ENCODE measurements at places on chromosomes 11 and 22.
A peak's percentile ranks its signal among the peaks of the same experiment; 100 is the strongest.

- no peak for DNase-seq
These were observed 116.2 kb upstream of the NTM start for GRCh38 chr11:131254254-131254653.

- DNase-seq: no peak
These were observed 359.8 kb downstream of the LRRC4C start for GRCh38 chr11:41099654-41100053.

DNA sequence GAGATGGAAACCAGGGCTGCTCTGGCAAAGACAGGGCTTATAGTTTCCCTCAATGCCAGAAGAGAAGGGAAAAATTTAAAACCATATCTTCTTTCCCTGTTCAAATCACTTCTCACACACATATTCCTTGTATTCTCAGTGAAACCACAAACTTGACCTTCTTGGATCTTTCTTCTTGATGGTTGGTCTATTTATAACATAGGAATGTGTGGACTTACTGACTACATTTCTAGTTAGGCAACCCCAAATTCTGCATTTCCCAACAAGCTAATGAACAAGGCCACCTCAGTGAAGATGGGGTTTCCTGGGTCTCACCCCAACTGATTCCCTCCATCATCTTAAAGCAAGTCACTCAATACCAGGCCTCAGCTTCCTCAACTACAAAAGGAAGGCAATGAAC, 3.8 kb upstream of the QSER1 start:
- no peak for DNase-seq

GRCh38 chr11:121405646-121406045, 46.5 kb upstream of the SORL1 start:
- DNase-seq: no peak

DNA sequence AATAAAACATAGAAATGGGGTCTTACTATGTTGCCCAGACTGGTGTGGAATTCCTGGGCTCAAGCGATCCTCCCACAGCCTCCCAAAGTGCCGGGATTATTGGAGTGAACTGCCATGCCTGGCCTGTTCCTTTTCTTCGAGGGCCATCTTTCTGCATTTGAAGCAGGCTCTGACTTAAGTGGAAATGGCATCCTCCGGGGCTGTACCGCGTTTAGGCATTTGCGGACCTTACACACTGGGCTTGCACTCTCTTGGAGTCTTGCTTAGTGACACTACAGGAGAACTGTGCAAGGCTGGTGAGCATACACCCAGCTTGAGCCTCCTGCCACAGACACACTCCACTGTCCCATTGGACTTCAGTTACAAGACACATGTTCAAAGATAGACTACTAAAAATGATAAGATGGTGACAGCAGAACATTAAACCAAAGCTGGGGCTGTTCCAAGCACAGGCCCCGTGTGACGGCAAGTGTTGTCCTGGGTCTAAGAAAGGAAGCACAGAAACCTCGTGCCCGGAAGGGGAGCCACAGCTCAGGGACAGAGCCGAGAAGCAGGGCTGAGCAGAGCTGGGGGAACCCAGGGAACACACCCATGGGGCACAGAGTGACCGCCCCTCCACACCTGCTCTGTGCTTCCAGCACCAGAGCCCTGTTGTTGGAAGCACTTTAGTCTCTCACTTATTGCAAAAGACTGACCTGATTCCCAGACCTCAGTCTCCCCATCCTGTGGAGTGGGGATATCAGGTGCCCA, 59.0 kb upstream of the SHANK2 start:
- no peak for DNase-seq

DNA sequence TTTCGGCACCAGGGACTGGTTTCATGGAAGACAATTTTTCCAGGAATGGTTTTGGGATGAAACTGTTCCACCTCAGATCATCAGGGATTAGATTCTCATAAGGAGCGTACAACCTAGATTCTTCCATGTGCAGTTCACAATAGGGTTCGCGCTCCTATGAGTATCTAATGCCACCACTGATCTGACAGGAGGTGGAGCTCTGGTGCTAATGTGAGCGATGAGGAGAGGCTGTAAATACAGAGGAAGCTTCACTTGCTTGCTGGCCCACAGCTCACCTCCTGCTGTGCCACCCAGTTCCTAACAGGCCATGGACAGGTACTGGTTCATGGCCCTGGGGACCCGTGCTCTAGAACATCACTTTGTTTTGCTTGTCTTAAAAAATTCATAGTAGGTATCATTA, 41.8 kb upstream of the AMPD3 start:
- DNase-seq: peak; percentile 54

- DNase-seq: no peak
These were observed 99.8 kb upstream of the NECTIN1 start for GRCh38 chr11:119828819-119829218.

Measured in activated CD4-positive, alpha-beta T cell treated with anti-CD3 and anti-CD28 coated beads, Interleukin-10, Interleukin-2, amounts not matched to agents 100 ng/mL and 50 ng/mL, durations not matched to agents 16 hours and 8 hours (primary cell).